Coronary artery (tissue), 2 donors: ENCODE measurements at places on chromosomes 2 and 18.

- DNase-seq = no peak
These were observed 1.4 kb downstream of the HTR2B start for GRCh38 chr2:231123362-231123898.

DNA sequence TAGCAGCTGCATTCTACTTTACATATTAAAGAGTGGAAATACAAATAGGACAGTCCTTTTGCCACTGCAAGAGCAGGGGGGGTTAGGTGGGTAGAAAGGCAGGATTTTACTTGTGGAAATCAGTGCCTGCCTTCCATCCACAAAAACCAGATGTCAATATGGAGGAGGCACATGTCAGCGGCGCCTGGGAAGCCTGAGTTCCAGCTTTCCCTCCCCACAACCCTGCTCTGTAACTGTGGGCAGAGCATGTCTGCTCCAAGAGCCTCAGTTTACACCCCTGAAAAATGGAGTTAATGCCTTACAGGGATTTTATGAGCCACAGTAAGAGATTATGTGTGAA is 32.9 kb downstream of the STEAP3 start:
- DNase-seq = no peak

GRCh38 chr2:71671895-71672825 is 218.8 kb downstream of the DYSF start:
- DNase-seq = peak; percentile 46

- DNase-seq = no peak
These were observed 312.3 kb upstream of the LRRTM4 start for GRCh38 chr2:77834360-77835002.

DNA sequence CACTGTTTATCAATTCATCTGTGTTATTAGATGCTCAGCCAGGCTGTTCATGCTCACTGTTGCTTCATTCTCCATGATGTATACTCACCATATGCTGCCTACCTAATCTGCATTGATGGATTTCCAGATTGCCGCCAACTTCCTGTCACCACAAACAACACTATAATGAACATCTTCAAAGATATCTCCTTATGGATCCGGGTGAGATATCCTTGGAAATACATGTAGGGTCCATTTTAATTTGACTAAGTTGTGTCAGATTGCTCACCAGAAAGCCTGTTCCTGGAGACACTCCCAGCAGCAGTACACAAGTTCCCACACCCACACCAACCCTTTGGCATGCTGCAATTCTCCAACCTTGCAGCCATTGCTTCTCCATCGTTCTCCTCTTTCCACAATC is 547.5 kb upstream of the TNP1 start:
- no peak for DNase-seq

- no peak for DNase-seq
These were observed 79.9 kb upstream of the FSIP2 start for GRCh38 chr2:185658750-185659149.

- DNase-seq = no peak
These were observed 28.7 kb upstream of the SLC8A1 start for GRCh38 chr2:40480596-40480995.

GRCh38 chr2:143877876-143878530 is 641.9 kb downstream of the ZEB2 start:
- no peak for DNase-seq

- DNase-seq = no peak
These were observed 37.0 kb upstream of the CRIM1 start for GRCh38 chr2:36318547-36318946.

- DNase-seq = no peak
These were observed 6.4 kb downstream of the PMAIP1 start for GRCh38 chr18:59906203-59906602.

DNA sequence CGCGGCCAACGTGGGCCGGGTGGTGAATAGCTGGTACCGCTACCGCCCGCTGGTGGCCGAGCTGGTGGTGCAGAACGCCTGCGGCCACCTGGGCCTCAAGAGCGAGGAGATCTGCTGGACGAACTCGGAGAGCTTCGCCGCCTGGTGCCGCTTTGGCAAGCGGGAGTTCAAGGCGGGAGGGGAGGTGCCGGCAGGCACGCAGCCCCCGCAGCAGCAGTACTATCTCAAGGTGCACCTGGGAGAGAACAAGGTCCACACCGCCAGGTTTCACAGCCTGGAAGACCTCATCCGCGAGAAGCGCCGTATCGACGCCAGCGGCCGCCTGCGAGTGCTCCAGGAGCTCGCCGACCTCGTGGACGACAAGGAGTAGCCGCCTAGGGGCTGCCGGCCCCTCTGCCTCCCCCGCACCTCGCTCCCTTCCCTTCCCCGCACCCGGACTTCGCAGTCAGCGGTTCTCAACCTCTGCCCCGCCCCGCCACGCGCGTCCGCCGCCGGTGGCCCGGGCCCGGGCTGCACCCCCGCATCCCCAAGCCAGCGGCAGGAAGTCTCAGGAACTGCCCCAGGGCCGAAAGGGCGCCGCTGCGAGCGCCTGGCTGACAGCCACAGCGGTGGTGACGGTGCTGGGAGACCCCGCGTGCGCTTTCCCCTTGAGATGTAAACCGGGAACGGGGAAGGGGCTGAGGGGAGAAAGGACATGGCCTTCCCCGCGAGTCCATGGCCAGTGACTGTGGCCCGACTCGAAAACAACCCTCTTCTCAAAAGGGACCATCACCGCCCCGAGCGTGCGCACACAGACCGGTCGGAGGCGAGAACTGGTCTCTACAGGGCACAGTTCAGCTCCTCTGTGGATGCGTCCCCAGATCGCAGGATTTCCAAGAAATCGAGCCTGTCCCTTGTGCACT is 2.2 kb downstream of the LRATD1 start:
- DNase-seq = peak; percentile 76

GRCh38 chr2:39000552-39000951 is 110.9 kb downstream of the ARHGEF33 start:
- no peak for DNase-seq

- peak; percentile 94 for DNase-seq
These were observed 37.5 kb downstream of the PAX8 start for GRCh38 chr2:113240915-113241911.

DNA sequence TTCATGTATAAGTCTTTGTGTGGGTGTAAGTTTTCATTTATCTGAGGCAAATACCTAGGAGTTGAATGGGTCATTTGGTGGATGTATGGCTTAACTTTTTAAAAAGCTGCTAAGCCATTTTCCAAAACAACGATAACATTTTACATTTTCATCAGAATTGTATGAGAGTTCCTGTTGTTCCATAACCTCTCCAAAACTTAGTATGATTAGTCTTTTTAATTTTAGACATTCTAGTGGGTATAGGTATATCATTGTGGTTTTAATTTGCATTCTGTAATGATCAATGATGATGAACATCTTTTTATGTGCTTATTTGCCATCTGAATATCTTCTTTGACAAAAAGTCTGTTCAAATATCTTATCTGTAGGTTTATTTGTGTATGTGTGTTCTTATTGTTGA is 74.4 kb upstream of the UGP2 start:
- no peak for DNase-seq

GRCh38 chr2:118689033-118689432 is 158.4 kb downstream of the EN1 start:
- DNase-seq = no peak

GRCh38 chr2:183709829-183710228 is 585.6 kb downstream of the NUP35 start:
- DNase-seq = no peak

DNA sequence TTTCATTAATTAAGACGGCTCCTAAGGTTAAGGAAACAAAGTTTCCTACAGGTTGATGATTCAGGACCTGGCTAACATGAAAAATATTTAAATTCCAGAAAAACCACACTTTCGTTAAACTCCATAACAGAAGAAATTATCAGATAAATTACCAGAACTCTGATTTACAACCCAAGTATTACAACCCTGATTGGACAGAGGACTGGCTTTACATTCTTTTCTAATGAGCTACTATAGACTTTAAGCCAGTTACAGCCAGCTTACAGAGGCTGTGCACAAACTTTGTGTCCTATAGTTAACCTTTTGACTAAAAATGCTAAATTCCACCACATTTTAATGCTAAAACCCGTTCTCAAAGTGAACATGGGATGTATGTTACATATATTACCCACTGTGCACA is 458.6 kb downstream of the KCNJ3 start:
- DNase-seq = no peak

- DNase-seq = no peak
These were observed 130.2 kb downstream of the RGPD3 start for GRCh38 chr2:106338043-106338442.

- no peak for DNase-seq
These were observed 44.0 kb upstream of the ARHGAP15 start for GRCh38 chr2:143085125-143085784.

DNA sequence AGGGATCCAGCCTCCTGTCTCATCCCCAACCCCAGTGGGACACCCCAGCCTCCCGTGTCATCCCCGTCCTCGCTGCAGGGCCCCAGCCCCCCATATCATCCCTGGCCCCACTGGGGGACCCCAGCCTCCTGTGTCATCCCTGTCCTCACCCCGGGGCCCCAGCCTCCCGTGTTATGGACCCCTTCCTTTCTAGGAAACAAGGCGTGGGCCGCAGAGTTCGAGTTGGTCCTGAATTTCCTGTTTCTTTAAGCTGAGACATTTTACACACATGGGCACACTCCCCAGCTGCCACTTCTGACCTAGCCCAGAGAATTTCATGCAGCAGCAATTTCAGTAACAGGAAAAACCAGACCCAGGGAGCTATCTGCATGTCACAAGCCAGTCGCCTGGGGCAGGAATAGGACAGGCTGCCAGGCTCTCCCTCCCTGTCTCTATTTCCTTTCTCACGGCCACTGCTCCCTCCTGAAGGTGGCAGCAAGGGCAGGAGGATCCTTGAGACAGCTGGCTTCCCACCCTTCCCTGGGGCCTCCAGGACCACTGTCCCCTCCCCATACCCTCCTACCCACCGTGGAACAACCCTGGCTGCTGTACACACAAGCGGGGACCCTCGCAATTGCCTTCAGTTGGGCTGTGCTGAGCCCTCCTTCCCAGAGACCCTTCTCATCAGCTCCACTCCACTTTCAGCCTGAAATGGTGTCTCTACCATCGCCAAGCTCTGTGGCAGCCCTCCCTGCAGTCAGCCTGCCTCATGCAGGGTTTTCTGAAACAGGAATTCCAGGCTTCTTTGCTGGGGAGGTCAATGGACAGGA is 141.9 kb upstream of the ID2 start:
- DNase-seq = peak; percentile 71

GRCh38 chr2:181673173-181673572 is 7.1 kb downstream of the NEUROD1 start:
- DNase-seq = no peak

GRCh38 chr2:79792090-79792489 is 279.2 kb downstream of the CTNNA2 start:
- no peak for DNase-seq

GRCh38 chr2:85016446-85016845 is 45.5 kb downstream of the KCMF1 start:
- no peak for DNase-seq

DNA sequence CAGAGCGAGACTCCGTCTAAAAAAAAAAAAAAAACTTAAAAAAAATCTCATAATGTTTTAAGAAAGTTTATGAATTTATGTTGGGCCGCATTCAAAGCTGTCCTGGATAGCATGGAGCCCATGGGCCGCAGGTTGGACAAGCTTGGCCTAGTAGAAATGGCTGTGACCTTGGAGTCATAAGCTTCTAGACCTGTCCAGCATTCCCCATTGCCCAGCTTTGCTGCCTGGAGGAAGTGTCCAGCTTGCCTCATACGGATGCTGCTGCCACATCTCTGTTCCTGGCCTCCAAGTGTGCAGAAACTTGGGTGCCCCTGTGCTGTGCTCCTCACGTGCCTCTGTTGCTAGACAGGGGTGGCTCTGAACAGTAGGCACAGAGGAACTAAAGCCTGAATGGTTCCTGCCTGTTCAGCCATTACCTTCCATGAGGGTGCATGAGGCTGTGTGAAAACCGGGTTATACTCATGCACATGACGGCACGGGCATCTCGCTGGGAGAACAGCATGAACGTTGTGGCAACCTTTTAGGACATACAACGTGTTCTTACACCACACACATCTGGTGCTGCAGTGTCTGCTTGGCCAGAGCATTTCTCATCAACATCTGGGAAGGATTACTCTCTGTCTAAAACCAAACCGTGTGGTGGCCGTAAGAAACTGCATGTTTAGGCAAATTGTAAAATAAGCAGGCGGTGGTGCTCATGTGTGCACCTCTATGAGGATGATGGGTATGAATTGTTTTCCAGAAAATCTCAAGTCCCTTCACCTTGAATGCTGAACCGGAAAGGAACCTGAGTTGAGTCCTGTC is 38.2 kb downstream of the FHOD3 start:
- DNase-seq = no peak

- no peak for DNase-seq
These were observed 206.1 kb downstream of the HAUS1 start for GRCh38 chr18:46310258-46310657.

GRCh38 chr2:198483051-198483450 is 678.7 kb downstream of the PLCL1 start:
- DNase-seq = no peak

DNA sequence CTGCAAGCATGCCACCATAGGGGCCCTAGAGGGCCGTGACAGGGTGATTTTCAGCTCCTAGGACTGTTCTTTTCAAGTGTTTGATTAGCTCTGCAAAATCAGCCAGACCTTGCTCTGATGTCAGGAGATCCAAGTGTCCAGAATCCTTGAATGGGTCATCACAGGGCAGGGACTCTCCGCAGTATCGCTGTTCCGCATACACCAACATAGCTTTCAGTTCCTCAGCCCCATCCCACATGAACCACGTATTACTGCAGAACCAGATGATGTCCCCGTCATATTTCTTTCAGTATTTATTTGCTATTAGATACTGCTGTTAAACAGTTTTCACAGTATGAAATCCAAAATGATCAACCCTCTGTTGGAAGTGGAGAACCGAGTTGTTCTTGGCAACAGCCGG is 46.6 kb upstream of the RFX8 start:
- no peak for DNase-seq

GRCh38 chr2:227436436-227437174 is 35.4 kb upstream of the AGFG1 start:
- DNase-seq = no peak

GRCh38 chr2:39875182-39875913 is 96.3 kb upstream of the THUMPD2 start:
- peak; percentile 80 for DNase-seq

DNA sequence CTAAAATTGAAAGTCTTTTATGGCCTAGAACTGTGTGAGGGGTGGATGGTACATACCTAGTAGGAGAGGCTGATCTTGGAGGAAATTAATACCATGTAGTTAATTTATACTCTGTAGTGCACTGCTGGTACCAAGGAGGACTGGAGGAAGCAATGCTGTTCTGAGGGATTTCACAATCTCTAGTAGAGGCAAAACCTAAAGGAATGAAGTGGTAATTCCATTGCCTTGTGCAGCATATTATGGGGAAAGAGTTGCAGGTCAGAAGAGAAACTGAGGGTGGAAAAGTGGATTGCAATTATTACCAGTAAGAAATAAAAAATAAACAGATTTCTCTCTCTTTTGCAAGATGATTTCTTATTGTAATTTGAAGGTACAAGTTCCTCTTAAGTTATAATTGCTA is 2.2 kb downstream of the ABI2 start:
- DNase-seq = no peak

GRCh38 chr2:205848601-205849000 is 166.3 kb downstream of the NRP2 start:
- no peak for DNase-seq
